ENCODE measurements at places on chromosomes 16 and 17.

GRCh38 chr17:74777901-74778515, 1.9 kb upstream of the NAT9 start:
- no peak for DNase-seq

- no peak for DNase-seq
Observed at GRCh38 chr16:57950382-57950781, 20.5 kb downstream of the CNGB1 start.

DNA sequence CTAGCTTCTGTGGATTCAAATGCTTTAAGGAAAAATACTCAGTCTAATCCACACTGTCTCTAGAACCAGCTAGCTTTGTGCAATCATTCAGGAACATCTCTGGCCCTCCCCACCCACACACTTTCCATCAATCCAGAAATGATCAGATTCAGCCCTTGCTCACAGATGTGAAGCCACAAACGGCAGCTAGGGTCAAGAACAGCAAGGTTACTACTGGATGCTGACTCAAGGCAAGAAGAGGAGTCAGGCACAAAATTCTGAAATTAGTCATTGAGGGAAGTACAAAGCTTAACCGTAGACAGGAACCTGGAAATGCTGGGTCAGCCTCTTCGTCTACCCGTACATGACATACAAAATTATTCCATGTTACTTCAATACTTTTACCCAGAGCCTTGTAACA, 174.6 kb downstream of the CDH13 start:
- DNase-seq = no peak

GRCh38 chr17:78669975-78670518, 92.9 kb upstream of the DNAH17 start:
- DNase-seq = no peak

DNA sequence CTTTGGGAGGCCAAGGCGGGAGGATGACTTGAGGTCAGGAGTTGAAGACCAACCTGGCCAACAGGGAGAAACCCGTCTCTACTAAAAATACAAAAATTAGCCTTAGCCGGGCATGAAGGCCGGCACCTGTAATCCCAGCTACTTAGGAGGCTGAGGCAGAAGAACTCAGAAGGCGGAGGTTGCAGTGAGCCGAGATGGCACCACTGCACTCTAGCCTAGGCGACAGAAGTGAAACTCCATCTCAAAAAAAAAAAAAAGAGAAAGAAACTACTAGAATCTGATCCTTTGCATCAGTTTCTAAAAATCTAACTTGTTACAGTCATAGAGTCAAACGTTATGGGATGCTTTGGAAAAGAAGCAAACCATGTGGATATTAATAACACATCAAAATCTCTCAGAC, 1.6 kb upstream of the PECAM1 start:
- no peak for DNase-seq

- no peak for DNase-seq
Observed at GRCh38 chr17:74742153-74742515, 5.1 kb downstream of the RAB37 start.
